ENCODE measurements at places on chromosomes 12 and 14.

- peak; percentile 24 for DNase-seq
These were observed 34.5 kb upstream of the VRK1 start for GRCh38 chr14:96762650-96763049.

GRCh38 chr12:103442822-103443221 lies 52.9 kb downstream of the C12orf42 start:
- DNase-seq: no peak

- DNase-seq: no peak
These were observed 32.1 kb downstream of the ZFYVE26 start for GRCh38 chr14:67784244-67784823.

DNA sequence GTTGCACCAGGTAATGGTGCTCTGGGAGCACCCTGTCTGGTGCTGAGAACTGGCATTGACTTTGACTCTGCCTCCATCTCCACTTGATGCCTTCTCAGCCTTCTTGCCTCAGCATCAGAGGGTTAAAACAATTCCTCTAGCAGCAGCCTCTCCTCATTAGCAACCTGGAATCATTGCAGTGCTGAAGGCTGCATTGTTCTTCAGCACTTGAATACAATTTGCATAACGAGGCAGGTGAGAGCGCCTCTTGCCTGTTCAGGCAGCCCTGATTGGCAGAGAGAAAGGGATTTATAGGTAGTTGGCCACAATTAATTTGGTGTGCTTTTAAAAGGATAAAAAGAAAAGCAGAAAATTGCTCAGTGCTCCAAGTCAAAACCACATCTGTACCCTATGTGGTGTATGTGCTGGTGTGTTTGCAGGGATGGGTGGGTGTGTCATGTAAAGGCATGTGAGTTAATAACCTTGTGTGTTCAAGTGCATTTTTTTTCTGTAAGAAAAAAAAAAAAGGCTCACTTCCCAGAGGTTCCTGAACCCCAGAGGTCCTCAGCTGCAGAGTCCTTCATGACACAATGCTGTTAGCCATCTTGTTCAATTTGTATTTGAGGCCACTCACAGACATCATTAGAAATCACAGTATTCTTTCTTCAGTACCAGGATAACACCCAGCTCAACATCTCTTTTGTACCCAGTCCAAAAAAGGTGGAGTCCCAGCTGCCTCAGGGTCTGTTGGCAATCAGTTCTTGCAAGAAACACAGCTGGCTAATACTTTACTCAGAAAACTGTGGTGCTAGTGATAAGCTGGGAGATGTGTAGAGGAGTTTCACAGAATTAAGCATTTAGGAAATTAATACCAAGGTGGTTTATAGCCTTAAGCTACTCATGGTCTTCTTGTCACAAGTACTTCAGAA lies 385.6 kb downstream of the GRIN2B start:
- DNase-seq: no peak

DNA sequence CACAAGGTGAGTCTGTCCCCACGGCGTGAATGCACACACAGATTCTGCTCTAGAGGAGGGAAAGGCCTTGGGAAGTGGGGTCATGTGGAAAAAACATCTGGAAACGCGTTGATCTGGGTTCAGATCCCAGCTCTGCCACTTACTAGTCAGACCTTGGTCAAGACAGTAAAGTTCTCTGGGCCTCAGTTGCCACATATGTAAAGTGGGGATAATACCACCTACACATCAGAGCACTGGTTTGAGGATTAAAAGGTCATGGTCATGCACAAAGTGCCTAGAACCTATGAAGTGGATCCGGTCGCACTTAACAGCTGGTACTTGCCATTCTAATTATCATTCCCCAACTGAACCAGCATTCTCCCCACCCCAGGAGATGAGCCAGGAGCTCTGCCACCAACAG lies 4.7 kb downstream of the PLEKHG6 start:
- no peak for DNase-seq

GRCh38 chr12:116209503-116209902 lies 68.0 kb downstream of the MED13L start:
- DNase-seq: no peak

- no peak for DNase-seq
These were observed 364.9 kb upstream of the GARIN6 start for GRCh38 chr12:99282624-99283023.

GRCh38 chr14:88604212-88604611 lies 41.4 kb downstream of the ZC3H14 start:
- DNase-seq: no peak

Data from HS-5 (cell line).